ENCODE measurements at places on chromosomes 4 and X.

GRCh38 chrX:19569121-19569805, 54.0 kb upstream of the MAP3K15 start:
- DNase-seq = no peak

GRCh38 chrX:86946569-86946968, 571.0 kb upstream of the KLHL4 start:
- DNase-seq = no peak

GRCh38 chrX:135596495-135596894, 76.0 kb downstream of the INTS6L start:
- DNase-seq = no peak

DNA sequence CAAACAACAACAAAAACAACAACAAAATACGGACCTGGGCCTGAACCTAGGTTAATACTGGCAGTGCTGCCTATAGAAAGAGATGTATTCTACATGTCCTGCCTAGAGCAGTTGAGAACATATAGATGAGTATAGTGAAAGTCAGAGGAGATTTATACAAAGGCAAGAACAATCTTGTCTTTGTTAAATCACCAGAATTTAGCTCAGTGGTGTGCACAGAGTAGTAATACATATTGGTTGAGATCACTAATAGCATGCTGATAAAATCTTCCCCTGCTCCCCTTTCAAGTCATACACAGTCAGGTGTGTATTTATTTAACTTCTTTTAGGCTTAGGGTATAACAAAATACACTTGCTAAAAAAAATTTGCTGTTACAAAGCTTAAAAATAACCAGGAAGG, 247.8 kb downstream of the ADGRL3 start:
- DNase-seq = no peak

DNA sequence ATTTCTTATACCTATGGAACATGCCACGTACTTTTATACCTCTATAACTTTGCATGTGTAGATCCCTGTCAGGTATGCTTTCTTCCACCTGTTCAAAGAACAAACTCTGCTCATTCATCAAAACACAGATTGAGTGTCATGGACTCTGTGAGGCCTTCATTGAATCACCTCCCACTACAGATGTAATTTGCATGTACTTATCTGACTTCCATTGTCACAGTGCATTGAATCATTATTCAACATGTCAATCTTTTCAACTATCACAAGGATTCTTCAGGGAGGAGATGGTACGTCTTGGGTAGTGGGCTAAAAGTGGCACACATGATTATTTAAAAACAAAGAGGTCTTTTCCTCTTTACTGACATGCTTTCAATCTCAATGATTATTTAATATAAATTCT, 24.1 kb downstream of the SPOCK3 start:
- no peak for DNase-seq

GRCh38 chrX:119421016-119421705, 22.0 kb downstream of the SLC25A43 start:
- no peak for DNase-seq

- DNase-seq = no peak
Measured at GRCh38 chr4:124055896-124056295, 656.6 kb downstream of the ANKRD50 start.

DNA sequence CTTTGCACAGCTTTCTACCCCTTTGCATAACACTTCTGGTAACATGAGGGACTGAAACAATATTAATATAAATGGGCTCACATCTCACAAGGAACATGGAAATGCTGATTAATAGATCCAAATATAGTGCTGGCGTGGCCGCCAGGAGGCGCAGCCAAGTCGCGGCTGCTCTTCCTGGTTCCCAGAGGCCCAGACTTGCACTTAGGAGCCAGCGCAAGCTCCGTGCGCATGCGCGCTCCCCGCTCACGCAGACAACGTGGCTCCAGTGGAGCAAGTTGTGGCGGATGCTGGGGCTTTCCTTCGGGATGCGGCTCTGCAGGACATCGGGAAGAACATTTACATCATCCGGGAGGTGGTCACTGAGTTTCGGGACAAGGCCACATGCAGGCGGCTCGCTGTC, 318.3 kb upstream of the SLC7A11 start:
- no peak for DNase-seq

- DNase-seq = no peak
Measured at GRCh38 chr4:185190306-185190856, 13.4 kb downstream of the CFAP97 start.

- no peak for DNase-seq
Measured at GRCh38 chr4:3513807-3514206, 18.4 kb downstream of the LRPAP1 start.

DNA sequence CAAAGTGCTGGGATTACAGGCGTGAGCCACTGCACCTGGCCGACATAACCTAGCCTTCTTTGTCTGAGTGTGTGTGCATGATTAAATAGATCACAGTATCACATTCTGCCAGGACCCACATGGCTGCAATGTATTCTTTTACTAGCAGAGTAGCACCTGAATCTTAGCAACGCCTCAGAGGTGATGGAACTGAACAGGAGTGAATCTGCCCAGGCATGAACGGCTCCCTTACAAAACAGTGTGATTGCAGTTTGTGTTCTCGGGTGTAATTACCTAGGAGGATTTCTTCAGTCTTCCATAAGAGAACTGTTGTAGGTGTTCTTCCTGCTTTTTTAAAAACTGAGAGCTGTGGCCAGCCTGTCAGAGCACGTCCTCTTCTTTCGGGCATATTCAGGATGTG, 122.7 kb upstream of the STS start:
- no peak for DNase-seq

DNA sequence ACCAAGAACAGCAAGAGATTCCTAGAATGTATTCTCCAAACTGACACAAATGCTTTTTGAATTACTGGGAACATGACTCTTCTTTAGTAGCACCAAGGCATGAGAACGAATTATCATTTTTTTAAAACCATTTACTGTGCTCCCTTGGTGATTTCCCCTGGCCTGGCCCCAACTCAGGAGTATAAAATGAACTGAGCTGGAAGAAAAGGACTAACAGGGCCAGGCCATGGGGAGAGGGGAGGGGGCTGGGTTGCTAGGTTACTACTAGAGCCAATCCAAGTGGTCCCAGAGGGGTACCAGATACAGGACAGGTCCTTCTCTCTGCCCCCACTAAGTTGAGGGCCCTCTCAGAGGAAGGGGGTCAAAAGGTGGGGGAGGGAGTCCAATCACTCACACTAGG, 23.1 kb downstream of the SASH3 start:
- DNase-seq = no peak

GRCh38 chrX:47618923-47619485, 653 bp downstream of the SYN1 start:
- DNase-seq = no peak

- no peak for DNase-seq
Measured at GRCh38 chr4:171035909-171036308, 777.3 kb upstream of the GALNTL6 start.

- DNase-seq = no peak
Measured at GRCh38 chr4:141409556-141409955, 188.9 kb downstream of the ZNF330 start.

DNA sequence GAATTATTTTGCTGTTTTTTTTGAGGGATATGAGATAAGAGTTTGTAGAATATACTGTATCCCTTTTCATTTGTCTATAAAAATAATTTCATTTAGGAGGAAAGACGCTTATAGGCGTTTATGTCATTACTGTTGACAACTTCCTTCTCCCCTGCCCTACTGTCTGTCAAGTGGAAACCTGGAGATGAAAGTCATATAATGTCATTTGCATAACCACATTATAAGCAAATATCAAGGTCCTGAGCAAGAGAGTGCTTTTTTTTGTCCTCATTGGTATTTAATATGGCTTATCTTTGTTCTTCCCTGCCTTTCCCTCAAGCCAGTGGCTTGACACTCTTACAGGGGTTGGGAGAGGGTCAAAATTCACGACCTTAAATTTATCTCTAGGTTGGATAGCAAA, 55.8 kb downstream of the LRP2BP start:
- DNase-seq = no peak

DNA sequence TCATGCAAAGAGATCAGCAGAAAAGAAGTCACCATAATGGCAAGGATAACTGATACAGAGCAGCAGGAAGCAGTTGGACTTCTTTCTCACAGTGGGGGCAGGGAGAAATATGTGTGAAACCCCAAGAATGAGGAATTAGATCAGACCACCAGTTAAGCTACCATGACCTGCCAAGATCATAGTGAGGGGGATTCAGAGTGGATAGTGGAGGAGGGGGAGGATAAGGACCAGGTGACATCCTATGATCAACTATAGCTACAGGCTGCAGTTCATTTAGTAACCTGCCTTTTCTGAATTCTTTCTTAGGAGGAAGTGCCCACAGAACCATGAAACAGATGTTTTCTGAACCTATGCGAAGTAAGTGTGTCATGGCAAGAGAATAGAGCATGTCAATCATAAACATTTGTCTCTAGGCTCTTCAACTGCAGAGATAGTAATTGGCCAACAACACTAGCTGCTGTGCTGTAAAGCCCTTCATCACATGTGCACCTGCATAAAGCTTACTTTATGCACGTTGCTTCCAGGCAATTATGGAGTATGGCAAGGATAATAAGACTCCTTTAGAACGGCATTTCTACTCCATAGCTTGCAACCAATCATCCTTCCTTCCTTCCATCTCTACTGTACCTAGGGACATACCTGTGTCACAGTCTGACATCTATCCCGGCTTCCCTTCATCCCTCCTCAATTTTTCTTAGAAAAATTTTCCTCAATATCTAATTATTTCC, 329.7 kb downstream of the EPHA5 start:
- no peak for DNase-seq

DNA sequence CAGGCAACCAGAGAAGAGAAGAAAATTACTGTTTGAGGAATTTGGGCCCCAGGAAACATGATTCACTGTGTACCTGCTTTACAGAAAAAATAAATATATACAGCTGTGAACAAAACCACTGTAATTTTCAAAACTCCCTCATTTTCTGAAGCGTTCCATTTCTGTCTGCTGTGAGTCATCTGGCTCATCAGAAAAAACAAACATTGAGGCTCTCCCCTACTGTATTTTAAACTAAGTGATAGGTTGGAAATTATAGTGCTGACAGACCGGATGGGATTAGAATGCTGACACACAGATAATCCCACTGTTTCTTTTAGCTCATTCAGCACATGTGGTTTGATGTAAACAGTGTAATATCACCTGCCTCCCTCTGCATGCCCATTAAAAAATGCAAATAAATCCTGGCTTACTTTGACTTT, 847.0 kb downstream of the TRIML1 start:
- no peak for DNase-seq

- DNase-seq = no peak
Measured at GRCh38 chr4:138030375-138030774, 211.8 kb downstream of the SLC7A11 start.

GRCh38 chrX:54926978-54927377, 6.4 kb downstream of the TRO start:
- DNase-seq = no peak

- no peak for DNase-seq
Measured at GRCh38 chr4:108398316-108398715, 222.1 kb upstream of the RPL34 start.

DNA sequence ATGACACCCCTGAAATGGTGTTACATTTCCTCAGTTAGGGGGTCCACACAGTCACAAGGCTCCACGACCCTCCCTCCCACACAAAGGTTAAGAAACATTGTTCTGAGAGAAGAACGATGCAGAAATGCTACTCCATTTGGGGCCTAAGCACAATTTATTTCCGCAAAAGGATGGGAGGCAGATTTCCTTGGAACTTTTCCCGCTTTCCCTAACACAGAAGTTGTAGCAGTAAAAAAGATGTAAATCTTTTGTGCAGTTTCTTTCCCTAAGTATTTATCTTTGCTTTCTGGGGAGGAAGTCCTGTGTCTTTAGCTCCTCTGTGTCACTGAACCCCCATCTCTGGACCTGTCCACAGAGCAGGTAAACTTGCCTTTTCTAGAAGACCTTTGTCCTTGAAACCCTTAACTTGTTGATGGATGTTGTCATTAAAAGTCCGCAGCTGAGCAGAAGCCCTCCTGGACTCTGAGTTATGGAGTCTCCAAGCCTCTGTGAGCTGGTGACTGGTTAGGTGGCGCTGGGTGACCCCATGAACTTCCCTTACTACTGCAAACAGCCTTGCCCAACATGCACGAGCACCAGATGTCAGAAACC, 67.2 kb upstream of the SHISA3 start:
- DNase-seq = no peak

DNA sequence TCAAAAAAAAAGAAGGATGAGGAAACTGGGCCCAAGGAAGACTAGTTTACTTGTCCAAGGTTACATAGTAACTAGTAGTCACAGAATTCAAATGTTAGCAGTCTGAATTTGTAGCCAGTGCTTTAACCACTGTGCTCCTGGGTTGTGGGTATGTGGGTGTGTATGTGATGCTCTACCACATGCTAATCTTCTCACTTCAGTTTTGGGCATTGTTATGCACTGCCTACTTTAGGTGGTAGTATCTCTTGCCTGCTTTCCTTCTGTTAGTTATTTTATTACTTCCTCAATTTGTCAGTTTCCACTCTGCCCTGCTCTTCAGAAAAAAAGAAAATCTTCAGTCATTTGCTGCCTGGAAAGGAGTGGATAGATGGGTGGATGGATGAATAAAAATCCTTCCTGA, 219.2 kb downstream of the RPA4 start:
- DNase-seq = no peak

DNA sequence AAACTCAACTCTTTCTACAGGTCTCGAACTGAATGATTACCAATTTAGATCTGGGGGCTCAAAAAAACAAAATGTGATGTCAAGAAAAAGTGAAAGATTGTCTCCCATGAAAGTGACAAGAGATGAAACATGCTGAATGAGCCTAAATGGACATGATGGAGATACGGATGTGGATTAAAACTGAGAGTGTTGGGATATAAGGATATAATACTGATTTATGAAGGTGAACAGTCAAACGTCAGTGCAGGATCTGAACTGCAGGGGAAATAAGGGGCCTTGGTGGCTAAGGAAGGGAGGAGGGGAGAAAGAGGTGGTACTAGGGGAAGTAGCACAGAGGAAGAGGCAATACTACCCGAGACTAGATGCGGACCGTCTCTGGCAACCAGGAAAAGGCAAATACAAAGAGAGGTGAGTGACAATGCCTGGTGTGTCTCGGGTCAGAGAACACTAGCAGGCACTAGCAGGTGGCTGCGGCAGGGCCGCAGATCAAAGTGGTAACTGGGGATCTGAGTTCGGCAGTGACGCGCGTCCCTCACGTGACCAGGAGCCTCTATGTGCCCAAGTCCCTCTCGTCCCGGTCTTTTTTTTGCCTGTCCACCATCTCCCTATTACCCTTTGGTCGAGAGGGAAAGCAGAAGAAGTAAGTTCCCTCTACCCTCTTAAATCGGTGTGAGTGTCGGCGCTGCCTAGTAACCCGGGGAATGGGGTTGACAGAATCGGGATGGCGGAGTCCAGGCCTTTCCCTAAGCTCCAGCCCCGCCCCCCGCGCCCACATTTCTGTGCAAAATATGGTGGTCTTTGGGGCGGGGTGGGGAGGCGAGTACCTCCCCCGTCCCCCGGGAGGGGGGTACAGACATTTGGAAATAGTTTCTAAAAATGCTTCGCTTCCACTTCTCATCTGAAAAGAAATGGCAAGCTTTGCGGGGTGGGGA, at the start of gene TCEAL1:
TCEAL1 (plus strand) TSS at position 590 of the 932 bp plus-strand sequence. CDS start 942 bp downstream, outside the sequence.
- peak; percentile 48 for DNase-seq

Measured in caudate nucleus (tissue), 63 donors.